ENCODE measurements at places on chromosomes 1 and 21.

GRCh38 chr1:42845866-42846256 is 552 bp upstream of the ZNF691 start:
- no peak for DNase-seq

- no peak for DNase-seq
Measured at GRCh38 chr1:174768949-174769348, 230.8 kb upstream of the CACYBP start.

DNA sequence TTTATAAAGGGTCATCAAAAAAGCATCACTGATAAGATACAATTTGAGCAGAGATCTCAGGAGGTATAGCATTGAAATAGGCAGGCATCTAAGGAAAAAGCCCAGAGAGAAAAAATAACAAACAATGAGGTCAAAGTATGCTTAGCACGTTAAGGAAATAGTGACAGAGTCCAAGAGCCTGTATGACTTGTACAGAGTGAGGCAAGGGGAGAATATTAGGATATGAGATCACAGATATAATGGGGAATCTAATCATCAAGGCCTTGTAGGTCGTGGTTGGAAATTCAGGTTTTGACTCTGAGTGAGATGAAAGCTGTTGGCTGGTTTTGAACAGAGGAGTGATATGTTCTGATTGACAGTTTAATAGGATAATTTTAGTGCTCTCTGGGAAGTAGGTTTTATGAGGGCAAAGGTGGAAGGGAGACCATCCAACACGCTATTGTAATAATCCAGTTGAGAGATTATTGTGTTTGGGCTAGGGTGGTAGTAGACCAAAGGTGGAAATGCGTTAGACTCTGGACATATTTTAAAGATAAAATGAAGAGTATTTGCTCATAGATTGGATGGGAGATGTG is 644.6 kb upstream of the TMPRSS15 start:
- DNase-seq = no peak

DNA sequence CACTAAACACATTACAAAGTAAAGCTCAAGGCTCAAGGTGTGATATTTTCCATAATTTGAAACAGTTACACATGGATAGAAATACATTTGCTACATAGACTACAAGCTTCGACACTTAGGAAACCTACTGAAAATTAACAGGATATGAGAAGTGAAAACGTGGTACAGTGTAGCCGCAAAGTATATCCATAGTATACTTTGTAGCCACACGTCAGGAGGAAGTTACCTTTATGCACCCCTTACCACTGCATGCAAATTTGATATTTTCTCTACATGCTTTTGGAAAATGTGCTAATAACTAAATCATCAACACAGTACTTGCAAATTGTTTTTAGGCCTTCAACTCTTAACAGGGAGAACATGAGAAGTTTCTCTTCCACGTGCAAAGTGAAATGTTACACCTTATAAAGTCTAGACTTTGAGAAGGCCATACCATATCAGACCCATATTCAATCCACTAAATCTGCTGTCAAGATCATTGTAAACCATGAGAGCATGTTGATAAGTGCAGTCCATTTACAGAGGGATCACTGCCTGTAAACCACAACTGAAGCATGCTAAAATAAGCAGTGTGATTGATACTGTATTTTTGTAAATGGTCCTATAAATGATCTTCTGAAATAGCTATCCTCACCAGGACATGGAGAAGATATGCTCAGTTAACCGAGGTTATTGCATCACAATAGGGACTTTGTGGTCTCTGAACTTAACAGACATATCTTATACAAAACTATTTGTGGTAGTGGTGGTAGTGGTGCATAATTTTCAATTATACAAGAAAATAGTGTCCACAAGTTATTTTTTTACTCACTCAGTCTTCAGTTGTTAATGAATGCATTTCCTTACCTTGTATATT is 64.7 kb downstream of the VAV3 start:
- DNase-seq = no peak

GRCh38 chr21:45791562-45792418 is 148.3 kb downstream of the PCBP3 start:
- no peak for DNase-seq

DNA sequence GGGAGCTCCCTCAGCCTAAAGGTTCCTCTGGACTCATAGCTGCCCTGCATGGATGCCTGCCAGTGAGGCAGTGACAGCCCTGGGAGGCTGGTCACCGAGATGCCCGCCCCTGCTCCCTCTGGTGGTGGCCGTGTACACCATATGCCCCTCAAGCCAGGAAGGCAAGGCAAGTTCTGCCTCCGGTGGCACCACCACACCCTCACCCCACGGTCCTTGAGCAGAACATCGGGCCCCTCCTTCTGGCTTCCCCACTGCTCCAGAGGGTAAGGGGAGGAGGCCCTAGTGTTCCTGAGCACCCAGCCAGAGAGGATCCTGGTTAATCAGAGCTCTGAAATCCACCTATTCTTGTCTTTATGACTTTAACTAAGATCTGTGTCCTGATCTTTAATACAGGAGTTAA is 1.5 kb upstream of the S100A14 start:
- no peak for DNase-seq

GRCh38 chr1:57623039-57623790 is 199.4 kb upstream of the DAB1 start:
- DNase-seq = no peak

All from SIG-M5 (cell line).